Stimulated activated CD8-positive, alpha-beta memory T cell treated with anti-CD3 and anti-CD28 coated beads, Interleukin-15, amount 100 ng/mL, for 4 hours (primary cell): ENCODE measurements at places on chromosomes 7 and 10.

DNA sequence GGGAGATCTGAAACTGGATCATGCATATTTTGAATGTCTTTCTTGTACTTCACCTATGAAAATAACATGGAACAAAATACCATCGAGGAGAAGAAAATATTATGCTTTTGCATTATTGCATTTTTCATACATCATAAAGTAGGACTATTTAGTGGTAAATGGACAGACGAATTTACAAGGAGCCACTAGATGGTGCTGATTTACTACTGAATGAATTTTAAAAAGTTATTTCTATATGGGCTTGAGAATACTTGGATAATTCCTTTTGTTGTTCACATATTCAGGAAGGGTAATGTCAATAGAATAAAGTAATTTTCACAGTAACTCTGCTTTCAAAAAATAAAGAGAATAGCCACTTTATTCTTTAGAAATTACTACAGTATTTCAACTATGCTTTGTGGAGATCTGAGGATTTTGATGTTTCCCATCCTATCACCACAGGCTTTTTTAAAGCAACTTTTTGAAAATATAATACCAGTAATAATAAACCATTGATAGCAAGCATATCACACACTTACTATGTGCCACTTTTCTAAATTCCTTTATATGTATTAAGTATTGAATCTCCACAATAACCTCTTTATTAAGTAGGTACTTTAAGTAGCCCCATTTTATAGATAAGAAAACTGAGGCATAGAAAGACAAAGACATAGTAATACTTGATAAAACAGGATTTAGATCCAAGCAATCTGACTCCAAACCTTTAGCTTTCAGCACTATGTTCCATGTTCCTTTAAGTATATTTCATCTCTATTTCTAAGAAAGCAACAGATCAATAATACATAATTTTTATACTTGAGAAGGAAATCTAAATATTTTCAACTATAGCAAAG is 38.6 kb downstream of the NEBL start:
- DNase-seq: no peak

- no peak for DNase-seq
Observed at GRCh38 chr10:113967126-113967525, 76.5 kb upstream of the ADRB1 start.

DNA sequence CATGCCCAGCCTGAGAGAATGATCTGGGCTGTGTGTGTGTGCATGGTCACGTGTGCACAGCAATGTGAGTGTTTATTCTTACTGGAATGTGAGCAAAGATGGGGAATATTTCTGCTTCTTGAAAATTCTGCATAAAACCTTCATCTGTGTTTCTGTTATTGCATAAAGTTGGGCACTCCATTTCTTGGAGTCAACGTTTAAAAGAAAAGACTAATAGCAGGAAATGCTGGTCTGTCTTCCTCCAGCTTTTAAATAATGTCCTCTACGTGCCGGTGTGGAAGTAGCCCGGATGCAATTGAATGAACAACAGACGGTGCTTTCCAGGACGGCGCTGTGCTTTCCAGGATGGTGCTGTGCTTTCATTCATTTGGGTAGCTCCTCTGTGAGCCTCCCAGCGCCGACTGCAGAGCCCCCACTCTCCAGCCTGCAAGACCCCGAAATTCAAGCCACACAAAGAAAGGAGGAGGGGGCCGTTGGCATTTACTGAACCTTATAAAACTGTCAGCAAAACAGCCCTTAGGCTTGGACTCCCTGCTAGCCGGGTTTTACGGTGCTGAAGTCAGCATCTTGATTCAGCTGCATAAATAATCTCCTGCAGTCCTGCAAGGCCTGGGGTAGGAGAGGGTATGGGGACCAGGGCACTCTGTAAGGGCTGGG is 158.2 kb upstream of the PRKCQ start:
- no peak for DNase-seq

- DNase-seq: no peak
Observed at GRCh38 chr7:92608380-92609322, 18.5 kb upstream of the FAM133B start.

GRCh38 chr10:4062072-4062471 is 277.1 kb upstream of the KLF6 start:
- no peak for DNase-seq

GRCh38 chr7:115499956-115500355 is 530.6 kb downstream of the TFEC start:
- DNase-seq: no peak
